Activated T-helper 2 cell treated with anti-CD3 and anti-CD28 coated beads, Interferon-gamma antibody, Interleukin-2, Interleukin-4, amounts not matched to agents 10 μg/mL and 5 μg/mL and 100 μg/mL, durations not matched to agents 14 hours and 24 hours and 36 hours (primary cell): ENCODE measurements at places on chromosomes 1 and 21.

DNA sequence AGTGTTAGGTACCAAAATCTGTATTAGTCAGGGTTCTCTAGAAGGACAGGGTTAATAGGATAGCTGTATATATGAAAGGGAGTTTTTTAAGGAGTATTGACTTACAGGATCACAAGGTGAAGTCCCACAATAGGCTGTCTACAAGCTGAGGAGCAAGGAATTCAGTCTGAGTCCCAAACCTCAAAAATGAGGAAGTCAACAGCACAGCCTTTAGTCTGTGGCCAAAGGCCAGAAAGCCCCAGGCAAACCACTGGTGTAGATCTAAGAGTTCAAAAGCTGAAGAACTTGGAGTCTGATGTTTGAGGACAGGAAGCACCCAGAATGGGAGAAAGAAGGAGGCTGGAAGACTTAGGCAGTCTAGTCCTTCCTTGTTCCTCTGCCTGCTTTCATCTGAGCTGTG is 487.5 kb upstream of the CHRM3 start:
- H3K27me3 ChIP-seq: no peaks in the 10 kb centered on the region
- DNase-seq: no peak
- no peaks in the 10 kb centered on the region for H3K4me1 ChIP-seq
- H3K36me3 ChIP-seq: no peaks in the 10 kb centered on the region
- H3K4me3 ChIP-seq: no peak overlapping the region

DNA sequence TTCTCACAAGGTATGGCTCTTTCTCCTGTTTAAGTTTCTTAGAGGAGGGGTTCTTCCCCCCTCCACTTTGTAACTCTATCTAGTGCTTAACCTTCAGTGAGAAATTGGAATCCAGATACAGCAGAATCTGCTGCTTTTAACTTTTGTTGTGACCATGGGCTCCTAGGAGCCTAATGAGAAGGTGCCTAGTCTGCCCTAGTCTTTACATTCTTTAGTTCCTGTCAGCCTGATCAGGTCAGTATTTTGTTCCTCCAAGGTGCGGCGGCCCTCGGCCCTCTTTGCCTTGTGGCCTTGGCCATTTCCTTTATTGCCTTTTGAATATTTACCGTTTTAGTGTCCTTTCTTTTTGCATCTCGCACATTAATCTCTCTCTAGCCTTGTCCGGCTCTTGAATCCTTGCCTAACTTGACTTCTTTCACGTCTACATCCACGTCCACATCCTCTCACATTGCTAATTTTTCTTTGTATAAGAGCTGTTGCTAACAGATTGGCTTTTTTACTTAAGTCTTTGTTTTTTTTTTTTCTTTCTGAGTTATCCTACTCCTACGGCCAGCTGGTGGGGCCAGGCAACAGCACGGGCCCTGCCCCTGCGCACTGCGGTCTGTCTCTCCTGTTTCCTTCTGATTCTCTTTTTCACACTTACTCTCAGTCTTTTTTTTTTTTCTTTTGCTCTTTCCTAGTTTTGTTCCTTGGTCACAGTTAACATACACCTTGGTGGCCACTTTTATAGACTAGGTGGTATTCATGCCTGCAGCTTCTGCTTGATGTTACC is 49.0 kb downstream of the SFPQ start:
- DNase-seq: no peak
- no peaks in the 10 kb centered on the region for H3K36me3 ChIP-seq
- no peaks in the 10 kb centered on the region for H3K27me3 ChIP-seq
- peaks cover 9% of the 10 kb centered on the region for H3K4me1 ChIP-seq
- no peak overlapping the region for H3K4me3 ChIP-seq

GRCh38 chr1:33036051-33036525 is 595 bp downstream of the AK2 start:
- peak overlapping the region; percentile 99 for H3K4me3 ChIP-seq
- peaks cover 49% of the 10 kb centered on the region for H3K4me1 ChIP-seq
- DNase-seq: no peak
- peaks cover 50% of the 10 kb centered on the region for H3K36me3 ChIP-seq
- no peaks in the 10 kb centered on the region for H3K27me3 ChIP-seq

DNA sequence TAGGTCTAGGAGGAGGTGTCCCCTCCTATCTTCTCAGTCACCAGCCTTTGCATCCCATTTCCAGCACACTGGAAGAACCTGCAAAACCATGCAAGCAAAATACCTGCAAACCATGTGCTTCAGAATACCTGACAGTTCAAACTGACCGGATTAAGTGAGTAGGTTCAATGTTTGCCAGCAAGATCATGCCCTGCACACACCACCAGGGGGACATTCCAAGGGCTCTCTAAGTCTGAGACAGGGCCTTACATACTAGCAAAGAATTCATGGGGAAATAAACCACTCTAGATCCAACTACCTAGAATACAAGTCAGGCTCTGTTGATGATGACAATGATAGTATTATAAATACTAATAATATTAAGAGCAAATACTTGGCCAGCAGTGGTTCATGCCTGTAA is 27.6 kb downstream of the INPP5B start:
- H3K27me3 ChIP-seq: no peaks in the 10 kb centered on the region
- no peak overlapping the region for H3K27ac ChIP-seq

DNA sequence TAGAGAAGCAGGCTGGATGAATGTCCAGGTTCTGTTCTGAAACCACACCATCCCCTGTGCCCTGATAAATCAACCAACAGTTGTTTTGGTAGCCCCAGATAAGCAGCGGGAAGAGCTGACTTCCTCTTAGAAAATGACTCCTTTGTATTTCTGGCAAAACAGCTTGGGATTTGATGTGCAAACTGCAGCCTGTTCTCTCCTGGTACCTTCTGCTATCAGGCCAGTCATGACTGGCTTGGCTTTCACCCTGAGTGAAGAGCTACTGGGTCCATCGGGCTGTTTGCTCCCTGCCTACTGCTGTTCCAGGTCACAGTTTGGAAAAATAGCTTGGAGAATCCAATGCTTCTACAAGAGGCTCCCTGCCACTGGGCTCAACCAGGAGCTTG is 116.8 kb downstream of the DTL start:
- H3K36me3 ChIP-seq: no peaks in the 10 kb centered on the region
- H3K4me1 ChIP-seq: peaks cover 4% of the 10 kb centered on the region
- no peak overlapping the region for H3K27ac ChIP-seq

DNA sequence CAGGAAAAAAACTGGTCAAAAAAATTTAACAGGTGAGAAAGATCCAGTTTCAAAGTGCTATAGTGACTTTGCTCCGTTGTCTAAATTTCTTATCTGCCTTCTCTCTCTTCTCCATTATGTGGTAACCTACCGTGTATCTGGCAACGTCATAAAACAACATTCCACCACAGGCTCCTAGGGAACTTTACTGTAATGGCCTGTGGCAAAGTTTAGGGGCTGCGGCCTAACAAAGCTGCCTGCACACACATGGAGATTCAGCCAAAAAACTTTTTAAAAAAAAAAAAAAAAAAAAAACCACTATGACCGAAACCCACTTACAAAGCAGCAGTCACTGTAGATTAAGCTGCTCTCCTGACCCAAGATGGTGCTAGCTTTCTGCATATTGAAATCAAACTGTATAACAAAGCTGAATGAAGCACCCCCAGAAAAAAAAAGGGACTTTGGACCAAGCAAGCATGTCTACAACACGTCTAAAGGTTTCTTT is 202.6 kb downstream of the SLC45A1 start:
- DNase-seq: no peak
- H3K4me3 ChIP-seq: no peak overlapping the region
- peaks cover 47% of the 10 kb centered on the region for H3K36me3 ChIP-seq
- no peaks in the 10 kb centered on the region for H3K27me3 ChIP-seq

DNA sequence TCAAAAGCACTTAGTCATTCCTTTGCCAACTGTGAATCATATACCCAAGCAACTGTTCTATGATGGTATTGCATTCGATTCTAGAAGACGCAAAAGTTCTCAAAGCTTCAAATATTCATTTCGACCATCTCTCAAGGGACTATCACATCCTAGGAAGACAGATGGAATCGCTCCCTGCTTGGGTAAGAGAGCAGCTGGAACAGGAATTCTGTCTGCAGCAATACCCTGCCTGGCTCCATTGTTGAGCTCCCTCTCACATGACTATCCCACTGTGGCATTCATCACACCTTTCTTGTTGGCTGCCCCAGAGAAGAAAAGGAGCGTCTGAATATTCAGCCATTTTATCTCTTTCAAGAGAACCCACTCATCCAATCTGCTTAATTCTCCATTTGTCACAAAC is 397.7 kb downstream of the NTNG1 start:
- no peak overlapping the region for H3K27ac ChIP-seq
- no peak overlapping the region for H3K4me3 ChIP-seq
- no peak for DNase-seq

DNA sequence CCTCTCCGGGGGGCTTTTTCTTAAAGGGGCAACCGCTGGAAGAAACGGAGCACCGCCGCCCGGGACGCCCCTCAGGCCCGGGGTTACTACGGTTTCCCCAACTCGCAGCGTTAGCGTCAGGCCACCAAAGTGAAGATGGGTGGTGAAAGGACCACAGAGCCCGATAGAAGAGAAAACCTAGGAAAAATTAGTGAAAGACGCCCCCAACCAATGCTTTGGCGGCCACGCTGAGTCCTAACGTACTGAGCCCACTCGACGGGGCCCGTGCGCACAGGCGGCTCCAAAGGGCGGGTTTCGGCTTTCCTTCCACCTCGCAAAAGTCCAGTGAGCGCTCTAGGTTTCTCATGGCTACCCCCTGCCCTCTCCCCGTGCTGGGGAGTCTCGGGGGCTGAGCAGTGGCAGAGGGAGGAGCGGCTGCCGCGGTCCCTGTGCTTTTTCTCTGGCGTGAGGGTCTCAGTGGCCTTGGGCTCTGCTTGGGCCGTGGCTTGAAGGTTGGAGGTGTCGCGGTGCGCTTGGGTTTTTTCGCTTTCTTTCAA is 12.2 kb upstream of the SPEN start:
- peak overlapping the region; percentile 88 for H3K4me3 ChIP-seq
- peaks cover 9% of the 10 kb centered on the region for H3K36me3 ChIP-seq
- H3K27ac ChIP-seq: peak overlapping the region; percentile 97
- H3K4me1 ChIP-seq: peaks cover 20% of the 10 kb centered on the region
- no peak for DNase-seq
